Bladder microvascular endothelial cell (primary cell): ENCODE measurements at places on chromosomes 3 and 15. TPM values are rescaled to one million over a fixed set of nuclear protein-coding genes. Genes with fewer than 3 reads are reported as not detected.

Gene IRAK2
- 22.5 and 44.3 TPM in 2 replicates for total RNA-seq

Gene BCHE
- total RNA-seq: 2.3 and 24.3 TPM in 2 replicates

Gene GBE1
- 70.7 and 109 TPM in 2 replicates for total RNA-seq

Gene PAQR9
- not detected in 2 replicates for total RNA-seq

Gene UBP1
- total RNA-seq: 34.3 and 75.9 TPM in 2 replicates

Gene VPS13C
- total RNA-seq: 52.5 and 140 TPM in 2 replicates

Gene CADPS
- not detected in 2 replicates for total RNA-seq

Gene ZMYND10
- 0.16 and 0.31 TPM in 2 replicates for total RNA-seq

Gene MOBP
- total RNA-seq: under 0.01 TPM in 2 replicates

Gene XPC
- 35.8 and 60.5 TPM in 2 replicates for total RNA-seq

Gene MORC1
- not detected in 2 replicates for total RNA-seq

Gene LMAN1L
- 0.13 TPM in 1 of 2 replicates, not detected in the other for total RNA-seq

Gene GABRR3
- total RNA-seq: not detected in 2 replicates
